ENCODE measurements at places on chromosomes 1 and 21. TPM values are rescaled to one million over a fixed set of nuclear protein-coding genes. Genes with fewer than 3 reads are reported as not detected.

- DNase-seq: no peak
Measured at GRCh38 chr1:11299225-11299574, 26.2 kb downstream of the UBIAD1 start.

GRCh38 chr1:39282537-39283216 is 78.2 kb downstream of the MACF1 start:
- DNase-seq: no peak

GRCh38 chr1:177780096-177780700 is 189.7 kb downstream of the SEC16B start:
- peak; percentile 43 for DNase-seq

GRCh38 chr1:36327421-36328087 is 4.1 kb upstream of the EVA1B start:
- no peak for DNase-seq

DNA sequence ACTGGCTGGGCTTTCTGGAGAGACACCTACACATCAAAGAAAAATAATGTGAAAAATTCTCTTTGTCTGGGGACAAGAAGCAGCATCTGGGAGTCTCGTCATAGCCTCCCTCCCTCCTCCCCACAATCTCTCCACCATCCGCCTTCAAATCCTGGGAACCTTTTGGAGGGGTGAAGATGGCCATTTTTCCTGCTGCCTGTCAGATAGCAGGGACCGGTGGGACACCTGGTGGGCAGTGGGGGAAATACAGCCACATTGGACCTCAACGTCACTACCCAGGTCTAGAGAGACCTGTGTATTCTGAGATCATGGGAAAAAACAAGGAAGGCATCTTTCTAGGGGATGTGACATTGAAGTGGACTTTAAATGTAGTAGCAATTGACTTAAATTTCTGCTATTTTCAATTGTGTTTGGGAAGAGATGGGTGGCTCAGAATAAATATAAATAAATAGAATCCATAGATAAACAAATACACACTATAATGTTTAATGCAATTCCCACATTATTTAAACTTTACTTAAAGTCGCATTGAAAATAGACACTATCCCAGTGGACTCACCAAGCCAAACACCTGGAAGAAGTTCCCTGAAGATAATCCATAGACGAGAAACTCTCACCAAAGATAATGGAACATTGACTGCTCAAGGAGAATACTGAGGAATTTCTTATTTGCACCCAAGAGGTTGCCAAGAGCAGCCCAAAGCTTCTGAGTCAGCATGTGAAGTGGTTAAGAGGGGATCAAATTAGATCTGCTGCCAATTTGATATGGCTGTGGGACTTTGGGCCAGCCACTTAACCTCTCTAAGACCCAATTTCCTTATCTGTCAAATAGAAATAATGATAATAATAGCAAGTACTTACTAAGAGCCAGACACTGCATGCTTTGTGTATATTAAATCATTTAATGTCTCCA is 147.6 kb upstream of the CAMK1G start:
- peak; percentile 77 for DNase-seq

DNA sequence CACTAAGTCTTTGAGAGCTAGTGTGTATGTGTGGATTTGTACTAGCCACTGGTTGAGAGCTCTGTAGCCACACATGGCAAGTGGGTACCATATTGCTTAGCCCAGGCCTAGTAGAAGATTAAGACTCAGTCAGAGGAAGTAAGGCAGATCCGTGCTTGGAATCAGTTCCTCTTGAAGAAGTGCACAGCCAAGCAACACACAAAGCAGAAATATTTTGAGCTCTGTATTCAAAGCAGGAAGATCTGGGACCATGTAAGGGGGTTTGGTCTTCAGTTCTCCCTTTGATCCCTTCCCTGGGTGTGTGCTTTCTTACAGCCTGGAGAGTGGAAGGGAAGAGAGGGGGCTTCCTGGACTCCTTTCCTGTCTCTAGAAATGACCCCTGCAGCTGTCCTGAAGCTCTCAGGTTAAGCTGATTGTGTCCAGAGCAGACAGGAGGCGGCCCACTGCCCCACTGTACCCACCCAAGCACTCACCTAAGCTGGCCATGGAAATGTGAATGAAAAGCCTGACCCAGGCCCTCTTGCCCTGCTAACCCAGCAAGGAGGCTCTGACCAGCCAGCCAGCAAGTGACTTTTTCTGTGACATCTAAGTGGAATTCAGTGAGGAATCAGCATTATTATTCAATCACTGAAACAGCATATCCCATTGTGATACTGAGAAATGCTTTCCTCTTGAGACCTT is 3.6 kb downstream of the ETS2 start:
- no peak for DNase-seq

- no peak for DNase-seq
Measured at GRCh38 chr1:232764458-232765251, 40.6 kb upstream of the MAP10 start.

GRCh38 chr1:160078512-160079195 is 2.7 kb upstream of the KCNJ9 start:
- DNase-seq: peak; percentile 90

DNA sequence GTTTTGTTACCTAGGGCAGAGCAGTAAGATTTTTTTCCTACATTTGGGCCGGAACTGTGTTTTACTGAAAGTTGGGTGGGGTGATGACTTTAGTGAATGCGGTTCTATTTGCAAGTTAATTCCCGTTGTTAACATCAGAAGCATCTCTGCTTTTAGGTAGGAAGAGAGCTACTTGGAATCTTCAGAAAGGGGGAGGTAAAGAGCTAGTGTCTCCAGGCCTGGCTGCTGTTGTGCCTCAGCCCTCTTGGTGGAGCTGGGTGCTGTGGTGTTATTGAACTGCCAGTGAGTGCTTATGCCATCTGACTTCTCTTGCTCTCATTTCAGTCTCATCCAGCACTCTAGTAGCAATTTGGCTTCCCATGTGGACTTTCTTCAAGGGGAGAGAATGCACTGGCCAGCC is 3.4 kb downstream of the KDM4A start:
- DNase-seq: peak; percentile 79

GRCh38 chr1:116322752-116323405 is 50.2 kb upstream of the ATP1A1 start:
- no peak for DNase-seq

DNA sequence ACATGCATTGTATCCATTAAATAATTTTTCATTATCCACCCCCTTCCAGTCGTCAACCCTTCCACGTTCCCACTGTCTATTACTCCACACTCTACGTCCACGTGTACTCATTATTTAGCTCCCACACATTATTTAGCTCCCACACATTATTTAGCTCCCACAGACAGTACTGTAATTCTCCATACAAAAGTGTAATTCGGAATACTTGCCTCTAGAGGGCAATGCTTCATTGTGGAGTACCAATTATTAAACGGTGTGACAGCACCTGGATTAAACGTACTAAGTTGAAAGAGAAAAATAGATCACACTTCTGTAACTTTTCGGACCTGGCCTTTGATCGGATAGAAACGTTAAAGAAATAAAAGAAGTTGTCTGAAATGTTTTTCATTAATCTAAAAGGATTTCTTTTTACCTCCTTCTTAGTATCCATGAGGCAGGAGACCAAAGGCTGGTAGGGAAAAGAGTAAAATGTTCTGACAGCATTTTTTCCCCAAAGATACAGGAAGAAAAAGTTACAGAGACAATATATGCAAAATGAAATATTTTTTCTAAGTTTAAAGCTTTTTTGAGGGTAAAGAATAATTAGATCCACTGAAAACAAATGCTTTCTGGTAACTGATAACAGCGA is 99.2 kb downstream of the LHX8 start:
- peak; percentile 2 for DNase-seq

DNA sequence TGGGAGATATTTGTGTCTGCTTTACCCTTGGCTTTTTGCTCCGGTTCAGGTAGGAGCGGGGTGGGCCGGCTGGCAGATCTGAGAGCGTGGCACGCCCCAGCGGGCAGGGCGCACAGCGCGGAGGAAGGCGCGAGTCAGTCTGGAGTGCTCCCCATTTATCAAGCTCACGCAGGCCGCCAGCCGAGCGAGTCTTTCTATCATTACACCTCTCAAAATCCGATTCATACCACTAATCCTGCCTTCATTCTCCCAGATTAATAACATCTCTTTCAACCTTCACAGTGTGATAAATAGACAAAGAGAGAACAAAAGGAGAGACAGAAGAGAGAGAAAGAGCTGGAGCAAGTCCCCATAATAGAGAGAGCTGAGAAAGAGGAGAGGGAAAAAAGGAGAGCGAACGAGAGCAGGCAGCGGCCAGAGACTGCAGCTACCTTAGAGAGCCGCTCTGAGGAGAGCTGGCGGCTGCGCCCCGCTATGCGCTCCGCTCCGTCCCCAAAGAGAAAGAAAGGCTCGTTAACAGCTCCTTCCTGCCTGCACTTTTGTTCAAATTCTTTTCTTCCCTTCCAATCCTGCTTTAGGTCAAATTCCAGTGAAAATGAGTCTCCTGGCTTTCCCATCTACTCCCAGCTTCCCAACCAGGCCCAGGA is 48.0 kb downstream of the DMAP1 start:
- DNase-seq: peak; percentile 70

GRCh38 chr1:2356401-2356800 is 35.0 kb downstream of the MORN1 start:
- DNase-seq: no peak

DNA sequence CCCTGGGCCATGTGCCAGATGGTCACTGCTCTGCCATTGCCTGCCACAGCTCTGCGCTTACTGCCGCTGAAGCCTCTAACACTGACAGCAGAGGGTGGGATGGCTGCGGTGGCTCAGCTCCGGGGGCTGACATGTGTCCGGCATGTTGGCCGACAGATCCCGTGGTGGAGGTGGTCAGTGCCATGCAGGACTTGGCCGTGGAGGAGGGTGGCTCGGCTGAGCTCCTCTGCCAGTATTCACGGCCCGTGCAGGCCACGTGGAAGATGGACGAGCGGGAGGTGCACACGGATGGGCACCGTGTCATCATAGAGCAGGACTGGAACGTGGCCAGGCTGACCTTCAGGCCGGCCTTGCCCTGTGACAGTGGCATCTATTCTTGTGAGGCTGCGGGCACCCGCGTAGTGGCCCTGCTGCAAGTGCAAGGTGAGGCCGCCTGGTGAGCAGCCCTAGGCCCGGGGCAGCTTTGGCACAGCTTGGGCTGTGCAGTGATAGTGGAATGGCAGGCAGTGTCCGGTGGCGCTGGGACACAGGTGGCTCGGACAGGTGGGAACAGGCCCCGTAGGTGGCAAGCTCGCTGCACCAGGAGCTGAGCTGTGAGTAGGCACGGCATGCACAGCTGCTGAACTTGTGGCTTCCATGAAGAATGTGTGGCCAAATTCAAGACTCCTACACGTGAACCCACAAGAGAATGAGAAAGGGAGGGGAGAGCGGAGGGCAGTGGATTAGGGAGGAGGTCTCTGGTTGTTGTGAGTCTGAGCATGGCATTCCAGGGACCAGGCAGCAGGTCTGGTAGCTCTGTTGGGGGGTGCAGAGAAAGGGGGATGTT is 91.8 kb downstream of the TRIM11 start:
- no peak for DNase-seq

Gene CFAP141
- not detected for total RNA-seq

Gene MASP2
- 0.17 TPM for total RNA-seq

Gene U2AF1
- 30.3 TPM for total RNA-seq

Gene TMCC2
- total RNA-seq: 13.6 TPM

Gene GPR37L1
- total RNA-seq: not detected

Gene AMY1A
- not detected for total RNA-seq

Gene NBPF10
- total RNA-seq: 0.42 TPM

Gene GRIK1
- not detected for total RNA-seq

Gene PBXIP1
- 48.5 TPM for total RNA-seq

Gene ST6GALNAC3
- 4.3 TPM for total RNA-seq

Gene OR2L5
- not detected for total RNA-seq
